Epithelial cell of esophagus (primary cell): ENCODE measurements at places on chromosomes 5 and 9.
A peak's percentile ranks its signal among the peaks of the same experiment; 100 is the strongest.

- DNase-seq: no peak
Observed at GRCh38 chr9:15746905-15747304, 194.1 kb downstream of the CCDC171 start.

DNA sequence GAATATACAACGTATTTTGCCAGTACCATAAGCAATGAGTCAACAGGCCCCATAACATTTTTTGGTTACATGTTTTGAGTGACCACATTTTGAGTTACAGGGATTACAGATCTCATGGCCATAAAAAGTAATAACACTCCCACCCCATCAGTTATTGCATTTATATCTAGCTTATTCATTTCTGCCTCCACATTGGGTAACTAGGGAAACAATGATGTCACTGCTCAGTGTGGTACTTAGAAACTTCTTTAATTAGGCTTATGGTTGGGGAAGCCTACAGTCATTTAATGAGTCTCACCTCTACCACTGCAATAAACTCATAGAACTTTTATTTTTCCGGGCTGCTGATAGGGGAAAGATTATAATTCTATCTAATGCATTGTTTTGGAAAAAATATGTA is 39.9 kb upstream of the SMIM15 start:
- no peak for DNase-seq

GRCh38 chr5:174363934-174364333 is 318.4 kb downstream of the NSG2 start:
- DNase-seq: no peak

DNA sequence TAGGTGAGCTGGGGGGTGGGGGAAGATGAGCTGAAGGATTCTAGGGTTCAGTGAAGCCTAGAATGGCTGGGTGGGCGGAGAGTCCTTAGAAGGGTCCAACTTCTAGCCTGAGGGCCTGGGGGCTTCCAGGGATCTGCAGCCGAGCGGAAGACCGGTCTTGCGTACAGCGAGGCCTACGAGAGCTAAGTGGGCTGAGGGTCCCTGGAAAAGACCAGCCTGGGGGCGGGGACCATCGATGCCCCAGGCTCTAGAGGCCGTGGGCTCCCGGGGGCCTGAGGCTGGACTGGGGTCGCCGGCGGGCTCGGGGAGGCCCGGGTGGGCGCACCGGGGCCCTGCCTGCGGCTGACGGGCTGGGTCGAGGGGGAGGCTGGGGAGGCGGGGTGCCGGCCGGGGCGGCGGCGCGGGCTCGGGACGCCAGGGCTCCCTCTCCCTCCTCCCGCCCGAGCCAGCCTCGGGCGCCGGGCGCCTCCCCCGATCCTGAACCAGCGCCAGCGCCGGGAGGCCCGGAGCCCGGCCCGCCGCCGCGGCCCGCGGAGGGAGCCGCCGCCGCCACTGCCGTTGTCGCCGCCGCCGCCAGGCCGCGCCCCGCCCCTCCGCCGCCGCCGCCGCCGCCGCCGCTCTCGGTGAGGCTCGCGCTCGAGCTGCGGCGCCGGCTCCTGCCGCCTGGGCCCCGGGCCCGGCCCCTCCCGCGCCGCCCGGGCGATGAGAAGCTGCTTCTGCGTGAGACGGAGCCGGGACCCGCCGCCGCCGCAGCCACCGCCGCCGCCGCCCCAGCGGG is at the start of gene MVB12B:
Gene MVB12B, plus strand, starts transcription at position 602 of the 778 bp plus-strand sequence. Its CDS starts 101 bp downstream, at position 703.
- DNase-seq: peak; percentile 47

GRCh38 chr5:73441378-73441777 is 7.2 kb downstream of the FOXD1 start:
- DNase-seq: no peak

DNA sequence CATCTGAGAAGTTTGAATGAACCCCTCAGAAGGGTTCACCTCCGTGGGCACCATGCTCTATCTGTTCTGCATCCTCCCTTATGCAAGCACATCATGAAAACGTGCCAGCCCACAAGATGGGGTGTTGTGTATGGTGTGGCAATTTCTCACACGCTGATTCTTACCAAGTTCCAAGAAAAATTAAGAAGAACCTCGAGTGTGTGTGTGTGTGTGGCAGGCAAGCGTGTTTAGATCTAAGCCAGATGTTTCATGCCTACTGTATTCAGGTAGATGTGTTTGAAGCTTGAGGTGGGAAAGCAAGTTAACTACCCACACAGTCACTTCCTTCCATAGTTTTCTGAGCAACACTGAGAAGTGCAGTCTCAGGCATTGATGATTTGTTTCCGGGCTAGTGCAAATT is 77.7 kb upstream of the GNA14 start:
- no peak for DNase-seq

GRCh38 chr5:59356813-59357380 is 536.6 kb downstream of the PDE4D start:
- DNase-seq: no peak

GRCh38 chr5:121628783-121629182 is 222.9 kb upstream of the FTMT start:
- DNase-seq: peak; percentile 38

GRCh38 chr9:107480386-107480789 is 9.2 kb downstream of the KLF4 start:
- peak; percentile 87 for DNase-seq

DNA sequence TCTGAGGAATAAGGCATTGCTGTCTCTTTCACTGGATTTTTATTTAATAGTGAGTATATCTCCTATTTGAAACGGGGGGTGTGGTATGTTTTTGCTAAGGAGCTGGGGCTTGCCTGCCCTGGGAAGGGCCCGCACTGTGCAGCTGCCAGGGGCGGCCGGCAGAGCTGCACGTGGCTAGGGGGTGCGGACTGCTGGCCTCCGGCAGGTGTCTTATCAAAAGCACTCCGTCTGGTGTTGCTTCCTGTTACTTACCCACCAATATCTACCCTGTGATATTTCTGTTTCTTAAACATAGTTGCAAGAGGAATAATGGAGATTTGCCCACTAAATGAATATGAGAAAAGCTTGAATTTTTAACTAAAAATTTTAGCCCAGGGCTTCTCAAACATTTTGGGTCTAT is 232.0 kb downstream of the IRX1 start:
- no peak for DNase-seq

- DNase-seq: no peak
Observed at GRCh38 chr9:87554171-87554910, 56.7 kb downstream of the DAPK1 start.

- DNase-seq: no peak
Observed at GRCh38 chr5:126280846-126281245, 142.4 kb upstream of the GRAMD2B start.

- DNase-seq: peak; percentile 94
Observed at GRCh38 chr9:27427272-27427643, 96.8 kb upstream of the IFNK start.

DNA sequence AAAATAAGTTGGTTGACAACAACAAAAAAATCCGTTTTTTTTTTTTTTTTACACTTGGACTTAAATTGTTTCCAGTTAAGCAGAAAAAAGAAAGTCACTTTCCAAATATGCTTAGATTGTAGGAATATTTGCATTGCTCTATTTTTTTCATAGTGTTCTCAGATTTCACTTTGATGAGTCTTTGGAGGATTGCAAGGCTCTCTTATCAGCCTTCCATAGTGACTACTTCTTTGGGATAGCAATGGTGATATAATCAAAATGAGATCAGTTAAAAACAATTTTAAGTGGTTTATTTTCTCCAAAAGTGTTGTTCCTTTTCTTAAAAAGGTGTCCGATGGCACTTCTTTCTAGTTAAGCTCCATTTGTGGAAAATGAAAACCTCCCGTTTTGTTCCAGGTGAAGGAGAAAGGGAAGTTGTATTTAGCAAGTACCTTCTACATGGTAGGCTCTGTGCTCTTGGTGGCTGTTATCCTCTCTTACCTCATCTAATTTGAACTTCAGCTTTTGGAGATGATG is 3.9 kb downstream of the RASGRF2 start:
- no peak for DNase-seq

DNA sequence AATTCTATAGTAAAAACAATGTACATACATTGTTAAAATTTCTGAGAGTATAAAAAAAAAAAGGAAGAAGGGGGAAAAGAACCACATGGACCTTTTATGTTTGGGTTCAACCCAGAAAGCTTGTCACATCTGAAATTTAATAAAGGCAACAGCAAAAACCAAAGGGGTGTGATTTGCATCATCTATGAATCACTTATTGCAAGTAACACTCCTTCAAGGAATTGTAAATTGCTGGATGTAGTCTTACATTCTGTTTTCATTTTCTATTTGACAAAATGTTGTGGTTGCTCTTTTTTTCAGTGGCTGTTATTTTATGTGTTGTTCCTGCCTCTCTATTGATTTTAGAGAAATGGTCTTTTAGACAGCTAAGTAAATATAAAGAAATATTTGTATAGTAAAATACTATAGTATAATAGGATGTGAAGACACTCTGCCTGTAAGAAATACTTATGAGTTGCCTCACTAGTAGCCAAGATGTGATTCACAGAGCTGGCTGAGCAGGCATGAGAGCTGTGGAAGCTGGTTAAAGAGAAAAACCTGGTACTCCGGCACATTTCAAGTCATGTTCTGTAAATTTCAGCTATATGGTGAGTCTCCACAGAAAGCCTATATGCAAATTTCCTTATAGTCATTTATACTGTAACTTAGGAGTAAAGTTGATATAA is 131.1 kb upstream of the CNTLN start:
- peak; percentile 49 for DNase-seq

GRCh38 chr9:86766912-86767311 is 180.4 kb downstream of the GAS1 start:
- peak; percentile 97 for DNase-seq

GRCh38 chr5:132807163-132807838 is 5.8 kb upstream of the SOWAHA start:
- no peak for DNase-seq

DNA sequence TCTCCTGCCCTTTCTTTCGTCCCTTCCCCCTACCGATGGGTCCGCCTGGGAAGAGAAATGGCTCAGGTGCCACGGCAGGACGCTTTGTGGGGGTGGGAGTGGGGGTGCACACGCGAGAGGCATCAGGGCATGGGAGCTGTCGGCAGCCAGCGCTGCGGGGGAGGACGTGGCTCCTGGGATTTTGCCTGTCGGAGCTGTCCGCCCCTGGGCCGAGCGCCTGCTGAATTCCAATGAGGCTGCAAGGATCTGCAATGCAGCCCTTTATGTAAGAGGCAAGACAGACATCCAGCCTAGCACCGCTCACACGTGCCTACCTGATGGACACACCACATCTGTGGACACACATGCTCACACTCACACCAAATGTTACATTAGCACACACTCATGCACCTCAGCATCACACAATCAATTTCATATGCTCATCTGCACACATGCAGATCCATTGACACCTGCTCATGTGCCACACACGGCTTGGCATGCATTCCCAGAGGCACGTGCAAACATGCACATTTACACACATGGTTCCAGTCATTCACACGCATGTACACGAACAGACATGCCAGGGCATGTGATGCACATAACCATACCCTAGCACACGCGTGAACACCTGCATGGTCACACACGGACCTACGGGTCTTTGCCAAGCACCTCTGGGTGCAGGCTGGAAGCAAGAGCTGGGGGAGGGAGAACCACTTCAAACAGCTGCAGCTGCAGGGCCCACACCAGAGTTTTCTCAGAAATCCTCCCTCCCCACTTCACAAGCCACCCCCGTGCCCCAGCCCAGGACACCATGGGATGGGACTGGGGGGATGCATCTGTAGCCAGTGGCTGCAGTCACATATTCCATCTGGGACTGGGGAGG is 1.4 kb downstream of the GRIN1 start:
- DNase-seq: no peak

DNA sequence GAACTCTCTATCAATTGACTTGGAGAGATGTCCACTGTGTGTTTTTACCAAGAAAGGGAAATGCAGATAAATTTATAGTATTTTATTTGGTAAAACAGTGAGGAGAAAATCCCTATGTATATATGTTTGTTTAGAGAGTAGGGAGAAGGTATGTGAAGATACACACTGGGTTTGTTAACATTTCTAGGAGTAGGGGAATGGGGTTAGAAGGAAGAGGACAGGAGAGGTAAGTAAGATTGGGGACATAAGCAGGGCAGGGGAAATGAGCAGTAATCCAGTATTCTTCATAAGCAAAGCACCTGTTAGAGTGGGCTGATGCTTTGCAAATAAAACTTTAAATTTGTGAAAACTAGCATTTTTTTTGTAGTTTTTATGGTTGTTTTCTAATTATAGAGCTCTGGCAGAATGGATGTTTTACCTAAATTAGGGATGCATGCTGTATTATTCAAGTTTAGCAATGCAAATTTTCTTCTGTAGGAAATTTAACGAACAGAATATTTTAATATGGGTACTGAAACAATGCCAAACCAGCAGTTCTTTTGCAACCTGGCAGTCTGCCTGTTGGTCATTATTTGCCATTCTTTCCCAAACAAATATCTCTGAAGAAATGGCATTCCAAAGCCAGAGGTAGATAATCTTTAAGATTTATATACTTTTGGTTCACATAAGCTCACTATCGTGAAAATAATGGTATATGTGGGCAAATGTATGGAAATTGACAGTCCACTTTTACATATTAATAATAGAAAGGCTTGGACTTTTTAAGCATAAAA is 19.4 kb upstream of the DCP2 start:
- DNase-seq: no peak

- DNase-seq: no peak
Observed at GRCh38 chr9:74503219-74503618, 6.1 kb downstream of the RORB start.

DNA sequence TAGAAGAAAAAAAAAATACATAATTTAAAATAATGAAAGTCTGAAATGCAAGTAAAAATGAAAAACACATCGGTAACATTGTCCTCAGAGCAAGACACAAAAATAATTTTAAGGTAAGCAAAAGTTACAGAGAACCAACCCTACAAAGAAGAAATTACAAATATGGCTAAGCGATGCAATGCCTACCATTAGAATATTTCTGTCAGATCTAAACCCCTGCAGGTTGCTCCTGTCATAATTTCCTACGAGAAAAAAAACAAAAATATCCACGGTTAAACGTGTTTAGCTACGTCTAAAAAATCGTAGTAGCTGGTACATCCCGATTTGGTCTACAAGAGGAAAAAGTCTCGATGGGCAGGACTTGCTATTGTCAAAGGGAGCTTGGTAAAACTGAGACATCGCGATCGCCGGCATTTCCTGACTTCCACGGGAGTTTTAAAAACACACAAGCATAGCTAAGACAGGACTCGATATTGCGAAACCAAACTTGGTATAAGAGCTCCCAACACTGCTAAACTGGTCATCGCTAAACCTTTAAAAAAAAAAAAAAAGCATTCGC is 1.1 kb upstream of the ANXA2R start:
- no peak for DNase-seq

- DNase-seq: no peak
Observed at GRCh38 chr9:76166526-76166925, 227.7 kb downstream of the RFK start.

DNA sequence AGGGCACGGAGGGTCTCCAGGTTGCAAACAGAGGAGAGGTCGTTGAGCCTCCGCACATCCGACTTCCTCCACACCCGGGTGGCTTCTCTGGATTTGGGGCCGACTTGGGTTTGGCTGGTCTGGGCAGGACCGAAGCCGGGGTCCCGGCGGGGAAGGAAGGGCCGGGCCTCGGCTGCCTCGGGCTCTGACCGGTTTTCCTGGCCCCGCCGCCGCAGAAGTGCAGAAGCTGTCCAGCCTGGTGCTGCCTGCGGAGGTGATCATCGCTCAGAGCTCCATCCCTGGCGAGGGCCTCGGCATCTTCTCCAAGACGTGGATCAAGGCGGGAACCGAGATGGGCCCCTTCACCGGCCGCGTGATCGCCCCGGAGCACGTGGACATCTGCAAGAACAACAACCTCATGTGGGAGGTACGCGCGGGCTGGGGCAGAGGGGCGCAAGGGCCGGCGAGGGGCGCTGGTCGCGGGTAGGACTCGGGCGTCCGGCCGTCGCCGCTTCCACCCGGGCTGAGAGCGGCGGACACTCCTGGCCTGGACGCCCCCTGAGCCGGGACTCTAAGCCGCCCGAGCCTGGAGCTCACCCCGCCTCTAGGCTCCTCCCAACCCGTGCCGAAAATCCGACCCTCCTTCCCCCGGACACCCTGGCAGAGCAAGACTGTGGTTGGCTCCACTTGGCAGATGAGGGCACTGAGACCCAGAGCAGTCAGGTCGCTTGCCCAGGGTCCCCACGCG is 2.2 kb downstream of the PRDM12 start:
- DNase-seq: no peak
